ENCODE measurements at places on chromosomes 12 and 14. TPM values are rescaled to one million over a fixed set of nuclear protein-coding genes. Genes with fewer than 3 reads are reported as not detected.

POLE2 gene
- 2.6 TPM for total RNA-seq

DNA sequence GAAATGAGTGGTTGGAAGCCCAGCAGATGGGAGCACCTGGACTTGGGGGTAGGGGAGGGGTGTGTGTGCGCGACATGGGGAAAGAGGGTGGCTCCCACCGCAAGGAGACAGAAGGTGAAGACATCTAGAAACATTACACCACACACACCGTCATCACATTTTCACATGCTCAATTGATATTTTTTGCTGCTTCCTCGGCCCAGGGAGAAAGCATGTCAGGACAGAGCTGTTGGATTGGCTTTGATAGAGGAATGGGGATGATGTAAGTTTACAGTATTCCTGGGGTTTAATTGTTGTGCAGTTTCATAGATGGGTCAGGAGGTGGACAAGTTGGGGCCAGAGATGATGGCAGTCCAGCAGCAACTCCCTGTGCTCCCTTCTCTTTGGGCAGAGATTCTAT lies 9.2 kb downstream of the GABARAPL1 start:
- DNase-seq: no peak

- DNase-seq: no peak
Measured at GRCh38 chr12:100141666-100141997, 1.0 kb downstream of the BLTP3B start.

- no peak for DNase-seq
Measured at GRCh38 chr12:39372929-39373328, 70.0 kb downstream of the KIF21A start.

CCDC177 gene
- total RNA-seq: not detected

PPFIA2 gene
- not detected for total RNA-seq

MYL2 gene
- 0.39 TPM for total RNA-seq

DNA sequence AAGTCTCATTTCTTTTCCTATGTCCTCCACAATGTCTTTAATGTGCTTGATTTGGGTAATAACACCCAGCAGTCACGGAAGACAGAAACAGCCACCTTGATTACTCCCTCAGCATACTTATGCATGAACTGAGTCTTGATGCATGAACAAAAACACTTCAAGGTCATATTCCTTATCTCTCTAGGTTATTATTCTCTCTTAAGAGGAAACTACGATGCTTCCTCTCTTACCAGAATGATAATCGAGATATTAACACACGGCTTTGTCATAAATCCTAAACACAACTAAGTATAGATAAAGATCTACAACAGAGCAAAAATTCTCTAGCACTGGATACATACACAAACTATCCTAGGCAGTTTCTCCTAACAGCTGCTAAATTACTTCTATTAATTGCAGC lies 583.5 kb upstream of the ATP2B1 start:
- DNase-seq: no peak

DNA sequence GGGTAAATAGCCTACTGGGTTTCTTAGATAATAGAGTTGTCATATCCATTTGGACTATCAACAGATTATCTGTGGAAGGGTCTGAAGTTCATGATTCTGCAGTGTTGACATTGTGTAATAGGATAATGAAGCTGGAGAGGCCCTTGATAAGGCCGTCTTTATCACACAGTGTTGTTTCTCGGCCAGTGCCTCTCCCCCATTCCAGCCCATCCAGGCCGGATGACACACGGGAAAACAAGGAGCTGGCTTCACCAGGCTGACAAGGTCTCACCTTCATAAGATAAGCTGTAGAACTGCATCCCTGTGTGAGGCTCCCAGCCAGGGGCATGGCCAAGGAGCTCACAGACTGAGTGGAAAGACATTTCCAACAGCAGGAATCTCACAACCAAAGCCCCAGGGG lies 8.7 kb upstream of the EML1 start:
- DNase-seq: no peak

DNA sequence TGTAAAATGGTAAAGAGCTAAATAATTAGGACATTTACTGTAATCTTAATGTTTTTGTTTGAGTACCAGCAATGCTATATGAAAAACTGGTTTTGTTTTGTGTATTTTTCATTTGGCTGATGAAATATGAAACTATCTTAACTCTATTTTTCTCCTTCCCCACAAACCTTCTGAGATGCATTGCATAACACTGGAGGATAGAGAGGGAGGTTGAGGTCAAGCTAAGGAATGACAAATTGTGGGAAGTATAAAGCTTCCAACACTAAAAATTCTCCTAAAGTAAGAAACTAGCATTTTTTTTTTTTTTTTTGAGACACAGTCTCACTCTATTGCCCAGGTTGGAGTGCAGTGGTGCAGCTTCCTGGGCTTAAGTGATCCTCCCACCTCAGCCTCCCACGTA lies 31.5 kb upstream of the SRP54 start:
- no peak for DNase-seq

GRCh38 chr14:101791919-101792572 lies 30.5 kb downstream of the PPP2R5C start:
- no peak for DNase-seq

GRCh38 chr12:31822761-31823160 lies 93.9 kb upstream of the AMN1 start:
- DNase-seq: no peak

GRCh38 chr14:90495357-90496276 lies 98.8 kb downstream of the CALM1 start:
- peak; percentile 44 for DNase-seq

DNA sequence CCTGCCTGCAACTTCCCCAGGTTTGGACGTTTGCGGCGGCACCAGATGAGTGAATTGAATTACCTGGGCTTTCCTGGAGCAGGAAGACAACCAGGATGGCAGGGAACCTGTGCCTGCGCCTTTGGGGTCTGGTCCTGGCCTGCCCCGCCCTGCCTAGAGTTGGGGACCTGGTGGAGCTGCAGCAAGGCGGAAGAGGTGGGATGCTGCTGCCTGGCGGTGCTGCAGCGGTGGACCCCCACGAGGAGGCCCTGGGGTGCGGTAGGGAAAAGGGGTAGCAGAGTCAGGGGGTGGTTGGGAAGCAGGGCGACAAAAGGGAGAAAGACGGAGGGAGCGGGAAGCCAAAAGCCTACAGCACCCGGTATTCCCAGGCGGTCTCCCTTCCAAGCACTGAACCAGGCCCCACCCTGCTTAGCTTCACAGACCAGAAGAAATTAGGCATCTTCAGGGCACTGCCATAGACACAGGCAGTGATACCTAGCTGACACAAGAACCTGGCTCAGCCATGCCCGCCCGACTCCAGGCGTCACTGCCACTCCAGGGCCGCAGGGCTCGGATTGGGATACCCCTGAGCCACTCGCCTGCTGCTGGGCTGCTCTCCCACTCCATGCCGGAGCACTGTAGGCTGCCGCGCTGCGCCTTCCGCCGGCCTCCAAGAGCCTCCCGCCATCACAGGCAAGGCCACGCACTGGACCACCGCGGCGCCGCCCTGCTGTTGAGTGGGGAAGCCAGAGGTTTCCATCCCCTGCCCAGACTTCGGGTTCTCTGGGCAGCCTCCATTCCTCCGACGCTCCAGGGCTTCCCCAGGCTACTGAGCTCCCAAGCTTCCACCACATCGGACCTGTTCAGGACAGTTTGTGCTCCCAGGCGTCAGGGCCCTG lies 155.2 kb upstream of the ALG10B start:
- DNase-seq: no peak

DNA sequence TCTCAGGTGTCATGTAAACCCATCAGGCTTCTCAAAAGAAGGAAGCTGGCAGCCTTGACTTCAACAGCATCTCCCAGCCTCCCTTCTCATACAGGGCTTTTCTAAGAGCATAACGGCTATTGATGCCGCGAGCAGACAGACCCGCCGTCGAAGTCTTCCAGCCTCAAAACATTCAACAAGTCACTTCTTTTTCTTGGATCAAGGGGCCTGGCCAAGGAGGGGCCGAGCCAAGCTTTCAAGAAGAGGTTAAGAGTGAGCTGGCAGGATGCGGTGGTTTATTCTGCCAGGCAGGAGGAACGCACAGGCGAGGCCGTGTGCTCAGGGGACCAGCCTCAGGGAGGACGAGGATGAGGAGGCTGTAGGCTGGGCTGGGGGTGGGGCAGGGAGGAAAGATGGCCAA lies 102.9 kb upstream of the RFLNA start:
- no peak for DNase-seq

- DNase-seq: no peak
Measured at GRCh38 chr14:69880044-69880487, 850 bp downstream of the SMOC1 start.

DNA sequence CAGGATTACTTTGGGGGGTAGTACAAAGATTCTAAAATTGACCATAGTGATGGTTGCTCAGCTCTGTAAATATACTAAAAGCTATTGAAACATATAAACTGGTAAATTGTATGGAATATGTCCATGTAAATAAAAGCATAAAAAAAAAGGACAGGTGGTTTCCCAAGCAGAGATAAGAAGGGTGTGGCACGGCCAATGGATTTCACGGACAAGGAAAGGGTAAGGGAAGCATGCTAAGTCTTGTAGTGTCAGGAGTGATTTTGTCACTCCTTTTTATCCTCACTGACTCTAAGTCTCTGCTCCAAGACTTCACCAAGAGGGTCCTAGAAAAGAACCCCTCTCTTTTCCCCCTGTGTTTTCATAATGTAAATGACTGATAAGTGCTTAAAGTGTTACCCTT lies 229.2 kb downstream of the SPTSSA start:
- no peak for DNase-seq

DNA sequence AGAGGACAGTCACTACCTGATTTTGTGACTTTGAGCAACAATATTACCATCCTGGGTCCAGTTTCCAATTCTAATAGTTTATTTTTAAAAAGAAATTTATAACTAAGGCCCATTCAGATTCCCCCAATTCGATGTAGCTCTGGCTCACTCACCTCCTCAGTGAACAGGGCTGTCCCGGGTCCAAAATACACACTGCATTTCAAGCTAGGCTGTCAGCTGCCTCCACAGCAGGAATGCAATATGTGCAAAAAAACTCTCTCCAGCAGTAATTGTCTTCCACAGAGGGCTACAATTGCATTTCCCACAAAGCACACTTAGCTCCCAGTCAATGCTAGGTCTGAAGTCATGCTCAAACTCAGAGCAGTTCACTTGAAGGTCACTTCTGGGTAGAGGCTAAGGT lies 39.3 kb upstream of the ZNF641 start:
- DNase-seq: no peak

DNA sequence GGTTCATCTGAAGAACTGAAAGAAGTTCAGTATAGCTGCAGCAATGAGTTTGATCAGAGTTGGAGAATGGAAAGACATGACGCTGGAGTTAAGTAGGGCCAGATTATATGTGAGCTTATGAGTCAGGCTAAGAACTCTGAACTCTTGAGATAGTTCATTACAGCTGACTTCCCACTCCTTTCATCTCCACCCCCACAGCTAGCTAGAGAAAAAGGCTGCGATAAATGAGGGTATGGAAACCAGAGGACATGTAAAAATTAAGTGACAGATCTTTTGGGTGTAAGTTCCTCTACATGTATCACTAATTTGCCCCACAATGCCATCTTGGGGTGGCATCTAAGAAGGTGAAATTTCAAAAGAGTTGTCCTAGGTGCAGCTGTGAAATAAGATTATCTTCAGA lies 28.6 kb downstream of the PYM1 start:
- no peak for DNase-seq

- no peak for DNase-seq
Measured at GRCh38 chr14:92368001-92368400, 45.0 kb downstream of the SLC24A4 start.

TAS2R8 gene
- not detected for total RNA-seq
